ENCODE measurements at places on chromosomes 4 and X.

DNA sequence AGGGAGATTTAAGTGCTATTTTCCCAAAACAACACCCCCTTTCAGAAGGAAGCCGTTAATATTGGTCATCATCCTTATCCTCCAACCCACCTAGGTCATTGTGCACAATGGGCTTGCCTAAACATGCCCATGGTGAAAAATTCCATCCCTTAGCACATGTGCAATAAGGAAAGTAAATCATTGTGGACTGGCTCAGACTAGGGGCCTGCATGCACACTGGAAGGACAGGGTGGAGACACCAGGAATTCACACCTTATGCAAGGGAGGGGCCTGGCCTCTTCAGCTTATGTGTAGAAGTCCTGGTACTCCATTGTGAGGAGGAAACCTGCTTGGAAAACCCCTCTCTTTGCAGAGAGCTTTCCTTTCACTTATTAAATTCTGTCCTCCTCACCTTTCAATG, 311.4 kb upstream of the NDST4 start:
- DNase-seq, result no peak

- peak; percentile 40 for DNase-seq
These were observed 80.7 kb upstream of the IGFBP7 start for GRCh38 chr4:57190601-57191481.

DNA sequence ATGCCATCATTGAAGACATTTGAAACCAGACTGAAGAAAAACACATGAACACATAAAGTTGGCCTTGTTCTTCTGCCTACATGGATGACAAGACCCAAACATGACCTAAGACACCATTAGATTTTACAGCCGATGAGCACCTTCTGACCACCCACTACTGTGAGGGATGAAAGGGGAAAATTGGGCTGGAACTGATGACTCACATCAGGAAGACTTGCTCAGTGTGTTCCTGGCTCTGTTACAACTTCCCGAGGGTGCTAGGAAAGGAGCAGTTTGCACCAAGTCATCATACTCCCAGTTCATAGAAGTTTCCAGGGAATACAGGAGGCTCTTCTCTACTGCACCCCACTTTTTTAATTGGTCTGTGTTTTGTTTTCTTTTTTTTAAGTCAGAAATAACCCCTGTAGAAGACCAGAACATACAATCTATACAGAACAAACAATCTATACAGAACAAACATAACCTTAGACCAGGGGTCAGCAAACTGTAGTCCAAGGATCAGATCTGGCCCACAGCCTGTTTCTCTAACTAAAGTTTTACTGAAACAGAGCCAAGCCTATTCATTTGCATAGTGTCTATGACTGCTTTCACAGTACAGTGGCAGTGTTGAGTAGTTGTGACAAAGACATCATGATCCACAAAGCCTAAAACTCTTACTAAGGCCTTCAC, 25.3 kb downstream of the BTC start:
- peak; percentile 89 for DNase-seq

GRCh38 chrX:27254656-27255055, 208.5 kb downstream of the PPP4R3C start:
- no peak for DNase-seq

- peak; percentile 88 for DNase-seq
These were observed at the start of gene KLHL4 for GRCh38 chrX:87517571-87518141. Gene KLHL4, plus strand, starts transcription at chrX:87517802. Its CDS starts 92 bp downstream, at chrX:87517894.

DNA sequence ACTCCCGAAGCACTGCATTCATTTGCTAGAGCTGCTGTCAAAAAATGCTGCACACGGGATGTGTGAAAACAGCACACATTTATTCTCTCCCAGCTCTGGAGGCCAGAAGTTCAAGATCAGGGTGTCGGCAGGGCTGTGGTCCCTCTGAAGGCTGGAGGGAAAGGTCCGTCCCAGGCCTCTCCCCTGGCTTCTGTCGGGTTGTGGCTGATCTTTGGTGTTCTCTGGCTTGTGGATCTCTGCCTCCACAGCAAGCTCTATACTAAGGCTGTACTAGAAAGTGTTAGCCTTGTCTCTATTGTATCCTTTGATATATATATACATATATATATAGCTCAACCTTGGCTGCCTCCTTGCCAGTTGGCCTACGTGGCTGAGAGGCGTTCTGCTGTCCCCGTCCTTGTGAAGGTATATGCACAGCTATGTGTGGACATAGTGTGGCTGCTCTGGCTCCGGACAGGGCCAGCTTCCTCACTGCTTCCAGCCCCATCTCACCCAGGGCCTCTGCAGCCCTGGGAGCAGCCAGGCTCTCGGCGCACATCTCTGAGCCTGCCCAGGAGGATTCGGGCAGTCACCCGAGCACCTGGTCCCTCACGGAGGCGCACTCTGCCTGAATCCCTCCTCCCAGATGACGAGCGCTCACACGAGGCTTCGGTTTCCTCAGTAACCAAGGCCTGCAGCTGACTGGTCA, 15.0 kb upstream of the DUSP9 start:
- no peak for DNase-seq

DNA sequence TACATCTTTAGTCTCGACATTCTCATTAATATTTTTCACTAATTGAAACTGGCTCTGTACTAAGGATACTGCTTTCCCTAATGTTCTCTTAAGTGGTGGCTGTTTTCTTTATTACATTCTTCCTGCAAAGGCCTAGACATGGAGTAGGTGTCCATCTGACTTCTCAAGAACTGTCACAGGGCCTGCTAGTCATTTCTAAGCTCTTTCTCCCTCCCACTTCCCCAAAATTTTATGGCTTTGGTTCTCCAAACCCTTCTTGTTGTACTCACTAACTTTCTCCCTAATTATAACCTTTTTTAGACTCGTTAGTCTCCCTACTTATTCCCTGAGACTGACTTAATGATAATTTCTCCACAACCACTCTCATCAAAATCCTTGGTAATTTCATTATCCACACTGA, 133.3 kb downstream of the SPOCK3 start:
- no peak for DNase-seq

- DNase-seq, result peak; percentile 53
These were observed 2.0 kb downstream of the MSX1 start for GRCh38 chr4:4861390-4862018.

GRCh38 chr4:43296946-43297528, 404.5 kb downstream of the GRXCR1 start:
- DNase-seq, result no peak

- DNase-seq, result no peak
These were observed 10.0 kb downstream of the MSL3 start for GRCh38 chrX:11768039-11768438.

Data from fibroblast of mammary gland (primary cell).